ENCODE measurements at places on chromosomes 5 and 9.

DNA sequence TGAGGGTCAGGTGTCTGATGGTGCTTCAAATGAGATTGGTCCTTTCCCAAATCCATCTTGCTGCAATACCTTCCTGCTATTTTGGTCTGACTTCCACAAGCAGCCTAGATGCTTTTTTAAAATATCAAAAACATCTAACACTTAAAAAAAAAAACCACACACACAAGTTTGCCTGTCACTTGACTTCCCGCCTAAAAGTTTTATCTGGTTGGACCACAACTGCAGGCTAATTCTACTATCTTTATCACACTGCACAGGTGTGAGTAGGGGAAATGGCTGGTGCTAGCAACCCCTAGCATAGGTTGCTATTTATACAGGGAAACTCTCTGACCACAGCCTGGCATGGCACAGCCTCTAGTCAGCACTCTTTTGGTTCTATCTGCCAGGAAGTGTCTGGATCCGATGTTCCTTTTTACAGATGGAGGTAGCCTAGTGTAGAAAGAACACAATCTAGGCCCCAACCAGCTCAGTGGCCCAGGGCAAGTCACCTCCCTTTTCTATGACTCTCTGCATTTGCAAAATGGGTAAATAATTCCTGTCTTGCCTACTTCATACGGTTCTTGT is at the start of gene HEMGN:
Gene HEMGN (minus strand): TSS at position 92 of the 564 bp plus-strand sequence. CDS start 36 bp downstream, at position 56.
- no peak for DNase-seq

DNA sequence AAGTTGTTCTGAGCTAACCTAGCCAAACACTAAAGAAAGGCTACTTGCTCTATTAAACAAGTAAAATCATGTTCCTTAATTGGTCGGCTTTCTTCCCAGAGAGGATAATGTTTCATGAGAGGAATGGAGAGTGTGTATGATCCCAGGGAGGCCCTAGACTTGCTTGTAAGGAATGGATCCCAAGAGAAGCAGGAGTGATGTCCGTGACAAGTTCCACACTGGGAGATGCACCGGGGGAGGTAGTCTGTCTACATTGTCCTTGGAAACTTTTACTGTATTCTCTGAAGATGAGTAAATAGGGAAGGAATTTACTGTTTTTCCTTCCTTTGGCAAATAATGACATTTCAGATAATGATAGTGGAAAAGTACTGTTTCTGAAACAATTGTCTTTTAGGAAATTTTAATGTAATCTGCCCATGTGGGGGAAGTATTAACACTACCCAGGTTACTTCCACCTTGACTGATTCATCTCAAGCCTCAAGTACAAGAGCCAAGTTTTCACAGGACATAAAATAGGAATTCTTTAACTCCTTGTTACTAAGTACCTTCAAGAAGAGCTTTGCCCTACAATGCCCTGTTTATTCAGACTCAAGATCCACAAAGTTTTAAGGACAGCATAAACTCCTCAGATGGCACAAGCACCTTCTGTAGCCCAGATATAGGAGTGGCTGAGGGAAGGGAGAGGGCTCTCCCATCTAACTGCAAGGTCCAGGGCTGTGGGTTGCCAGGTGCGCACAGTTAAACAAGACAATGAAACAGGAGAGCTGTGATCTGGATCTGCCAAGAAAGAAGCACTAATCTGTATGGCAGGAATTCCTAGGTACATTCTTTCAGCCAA is 152.1 kb downstream of the GNA14 start:
- DNase-seq = no peak

DNA sequence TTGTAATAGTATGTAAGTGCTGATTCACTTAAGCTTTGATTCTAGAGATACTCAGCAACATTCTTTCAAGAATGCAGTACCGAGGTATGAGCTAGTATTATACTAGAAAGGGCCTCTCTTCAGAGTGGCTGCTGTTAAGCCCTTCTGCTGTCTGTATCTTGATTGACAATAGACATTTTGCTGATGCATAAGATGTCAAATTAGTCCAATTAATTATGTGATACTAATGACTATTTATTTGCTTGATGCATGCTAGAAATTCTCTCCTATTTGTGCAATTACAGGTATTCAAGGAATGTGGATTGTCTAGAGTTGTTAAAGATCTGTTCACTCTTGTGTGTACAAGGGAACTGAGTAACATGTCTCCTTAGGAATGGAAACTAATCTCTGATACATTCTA is 92.3 kb upstream of the PTGER4 start:
- no peak for DNase-seq

- DNase-seq = no peak
These were observed 25.1 kb upstream of the EEIG1 start for GRCh38 chr9:128005923-128006322.

- DNase-seq = no peak
These were observed 51.6 kb upstream of the LIFR start for GRCh38 chr5:38607930-38608564.
